Stimulated activated CD4-positive, alpha-beta T cell treated with anti-CD3 and anti-CD28 coated beads, Interleukin-12 subunit alpha, Interleukin-12 subunit beta, amount 100 ng/mL, for 4 hours (primary cell): ENCODE measurements at places on chromosomes 12 and 14.

DNA sequence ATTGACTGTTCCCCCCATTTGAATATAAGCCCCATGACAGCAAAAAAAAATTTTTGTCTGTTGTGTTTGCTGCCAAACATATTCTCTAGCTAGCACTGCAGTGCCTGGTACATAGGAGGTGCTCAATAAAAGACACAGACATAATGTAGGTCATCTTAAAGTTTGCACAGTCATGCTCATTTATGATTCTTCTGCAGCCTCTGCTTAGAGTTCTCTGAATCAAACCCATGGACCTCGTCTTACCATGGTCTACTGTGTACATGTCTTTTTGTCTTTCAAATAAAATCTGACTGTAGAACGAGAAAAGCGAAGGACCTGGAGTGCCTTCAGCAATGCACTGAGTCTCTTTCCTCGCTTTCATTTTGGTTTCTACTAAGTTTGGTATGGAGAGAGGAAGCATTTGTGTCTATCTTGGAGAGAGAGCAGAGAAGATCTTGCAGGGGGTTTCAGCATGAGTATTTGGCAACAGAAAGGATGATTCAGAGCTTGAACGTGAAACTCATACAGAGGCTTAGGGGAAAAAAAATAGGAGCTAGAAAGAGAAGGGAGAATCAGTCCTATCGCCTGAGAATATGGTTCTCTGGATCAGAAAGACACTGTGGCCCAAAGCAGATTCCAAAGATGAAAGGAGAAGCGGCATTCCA lies 38.8 kb upstream of the TMCC3 start:
- DNase-seq = no peak

GRCh38 chr12:56029666-56030293 lies 8.9 kb downstream of the IKZF4 start:
- no peak for DNase-seq

- DNase-seq = no peak
These were observed 458.8 kb downstream of the GLT1D1 start for GRCh38 chr12:129312048-129312447.

GRCh38 chr14:68034896-68035295 lies 215.3 kb downstream of the RAD51B start:
- DNase-seq = no peak

GRCh38 chr12:130356222-130356621 lies 18.5 kb downstream of the PIWIL1 start:
- no peak for DNase-seq

DNA sequence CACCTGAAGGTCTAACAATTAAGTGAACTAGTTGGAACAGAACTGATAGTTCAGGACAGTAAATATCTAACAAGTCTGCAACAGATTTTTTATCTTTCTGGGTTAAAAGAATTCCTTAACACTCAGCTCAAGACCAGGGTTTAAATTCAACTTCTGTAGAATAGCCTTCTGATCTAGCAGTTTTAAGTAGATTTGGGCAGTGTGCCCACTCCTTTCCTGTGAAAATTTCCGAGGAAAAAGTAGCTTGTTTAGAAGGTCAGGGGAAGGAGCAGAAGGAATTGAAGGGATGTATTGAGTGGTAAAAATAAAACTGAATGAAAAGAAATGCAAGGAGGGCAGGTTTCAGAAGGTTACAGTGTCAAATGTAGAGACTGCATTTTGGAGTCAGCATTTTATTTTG lies 45.8 kb downstream of the ATL1 start:
- DNase-seq = no peak

- DNase-seq = no peak
These were observed 28.4 kb downstream of the LRTM2 start for GRCh38 chr12:1848745-1849144.

DNA sequence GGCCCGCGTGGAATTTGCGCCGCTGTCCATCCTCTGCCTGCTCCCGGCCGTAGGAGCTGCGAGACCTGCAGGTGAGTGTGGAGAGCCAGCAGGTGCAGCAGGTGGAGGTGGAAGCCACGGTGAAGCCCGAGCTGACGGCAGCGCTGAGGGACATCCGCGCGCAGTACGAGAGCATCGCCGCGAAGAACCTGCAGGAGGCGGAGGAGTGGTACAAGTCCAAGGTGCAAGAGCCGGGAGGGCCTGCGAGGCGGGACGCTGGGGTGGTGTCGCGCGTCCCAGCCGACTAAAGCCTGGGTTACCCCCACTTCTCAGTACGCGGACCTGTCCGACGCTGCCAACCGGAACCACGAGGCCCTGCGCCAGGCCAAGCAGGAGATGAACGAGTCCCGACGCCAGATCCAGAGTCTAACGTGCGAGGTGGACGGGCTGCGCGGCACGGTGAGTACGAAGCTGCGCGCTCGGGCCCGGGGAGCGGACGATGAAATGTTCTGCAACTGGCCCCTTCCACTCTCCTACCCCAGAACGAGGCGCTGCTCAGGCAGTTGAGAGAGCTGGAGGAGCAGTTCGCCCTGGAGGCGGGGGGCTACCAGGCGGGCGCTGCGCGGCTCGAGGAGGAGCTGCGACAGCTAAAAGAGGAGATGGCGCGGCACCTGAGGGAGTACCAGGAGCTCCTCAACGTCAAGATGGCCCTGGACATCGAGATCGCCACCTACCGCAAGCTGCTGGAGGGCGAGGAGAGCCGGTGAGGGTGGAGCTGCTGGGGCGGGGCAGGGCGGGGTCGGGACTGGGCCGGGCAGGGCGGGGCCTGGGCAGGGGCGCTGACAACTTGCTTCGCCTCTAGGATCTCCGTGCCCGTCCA lies 2.1 kb downstream of the PRPH start:
- peak; percentile 27 for DNase-seq

- DNase-seq = no peak
These were observed 38.5 kb upstream of the FGF6 start for GRCh38 chr12:4483885-4484823.

DNA sequence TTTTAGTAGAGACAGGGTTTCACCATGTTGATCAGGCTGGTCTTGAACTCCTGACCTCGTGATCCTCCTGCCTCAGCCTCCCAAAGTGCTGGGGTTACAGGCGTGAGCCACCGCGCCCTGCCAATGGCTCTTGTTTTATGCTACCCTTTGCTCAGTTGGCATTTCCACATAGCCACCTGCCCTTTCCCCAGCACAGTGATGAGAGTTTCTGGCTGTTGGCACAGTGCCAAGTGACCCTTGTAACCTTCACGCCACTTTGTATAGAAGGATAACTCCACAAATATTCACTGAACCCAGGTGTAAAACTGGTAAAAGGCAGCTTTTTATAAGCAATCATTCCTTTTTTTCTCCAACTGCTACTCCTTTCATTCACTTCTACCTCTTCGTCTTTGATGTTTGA lies 18.5 kb upstream of the CCDC175 start:
- DNase-seq = no peak

GRCh38 chr12:98232753-98233390 lies 282.5 kb upstream of the TMPO start:
- DNase-seq = no peak

- DNase-seq = no peak
These were observed 61.5 kb downstream of the NT5DC3 start for GRCh38 chr12:103779410-103780092.

- DNase-seq = no peak
These were observed 30.1 kb upstream of the CAND1 start for GRCh38 chr12:67239061-67239460.

DNA sequence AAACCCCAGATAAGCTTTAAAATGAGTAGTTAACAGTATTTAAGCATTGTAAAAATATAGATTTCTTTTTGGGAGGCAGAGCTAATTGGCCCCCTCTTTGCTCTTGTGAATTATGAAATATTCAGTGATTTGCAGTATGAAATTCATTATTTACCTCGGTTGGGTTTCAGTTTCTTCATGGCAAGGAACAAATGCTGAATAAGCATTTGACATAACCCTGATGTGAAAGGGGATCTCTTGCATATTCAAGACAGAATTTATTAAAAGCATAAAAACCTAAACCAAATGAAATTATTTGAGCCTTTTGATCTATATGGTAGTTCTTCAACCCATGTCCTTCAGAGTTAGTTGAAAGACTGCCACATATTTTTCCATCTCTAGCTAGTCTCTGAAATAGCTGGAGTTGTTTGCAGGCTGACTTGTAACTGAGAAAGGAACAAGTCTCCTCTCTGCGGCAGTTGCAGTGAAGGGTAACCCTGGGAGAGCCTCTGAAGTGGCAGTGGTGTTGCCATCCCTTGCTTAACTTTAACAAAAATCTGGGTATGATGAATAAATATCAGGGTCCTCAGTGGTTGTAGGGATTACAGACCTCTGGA lies 690 bp downstream of the AKAP6 start:
- DNase-seq = no peak

DNA sequence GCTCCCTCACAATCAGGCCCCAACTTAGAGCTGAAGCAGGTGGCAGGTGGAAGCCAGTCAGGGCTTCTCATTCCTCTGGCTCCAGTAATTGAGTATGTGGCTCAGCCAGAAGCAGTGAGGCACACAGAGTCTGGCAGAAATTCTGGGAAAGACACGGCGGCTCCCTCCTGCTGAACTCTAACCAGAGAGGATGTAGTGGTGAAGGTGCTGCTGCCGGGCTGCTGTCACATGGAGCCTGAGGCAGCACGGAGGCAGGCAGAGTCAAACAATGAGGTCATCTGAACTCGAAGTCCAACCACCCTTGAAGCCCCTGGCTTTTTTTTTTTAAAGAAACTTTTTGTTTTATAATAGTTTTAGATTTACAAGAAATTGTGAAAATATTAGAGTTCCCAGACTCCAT lies 33.4 kb upstream of the SMOC1 start:
- DNase-seq = no peak

GRCh38 chr14:94979891-94980290 lies 177.4 kb downstream of the DICER1 start:
- no peak for DNase-seq

DNA sequence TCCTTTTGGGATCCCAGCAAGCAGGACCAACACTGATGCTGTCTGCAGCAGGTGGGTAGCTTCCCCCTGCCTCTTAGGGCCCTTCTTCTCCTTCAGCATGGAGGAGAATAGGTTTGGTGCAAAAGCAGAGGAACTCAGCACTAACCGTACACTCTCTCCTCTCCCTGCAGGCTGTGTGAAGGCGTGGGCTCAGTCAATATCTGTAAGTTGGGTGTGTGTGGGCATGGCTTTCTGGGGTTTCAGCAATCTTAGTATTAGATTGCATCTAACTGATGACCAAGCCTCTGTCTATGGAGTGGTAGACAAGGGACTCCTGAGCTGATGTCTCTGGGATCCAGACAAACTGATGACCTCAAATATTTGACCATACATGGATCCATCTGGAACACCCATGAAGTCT lies 14.3 kb downstream of the KRT85 start:
- no peak for DNase-seq

DNA sequence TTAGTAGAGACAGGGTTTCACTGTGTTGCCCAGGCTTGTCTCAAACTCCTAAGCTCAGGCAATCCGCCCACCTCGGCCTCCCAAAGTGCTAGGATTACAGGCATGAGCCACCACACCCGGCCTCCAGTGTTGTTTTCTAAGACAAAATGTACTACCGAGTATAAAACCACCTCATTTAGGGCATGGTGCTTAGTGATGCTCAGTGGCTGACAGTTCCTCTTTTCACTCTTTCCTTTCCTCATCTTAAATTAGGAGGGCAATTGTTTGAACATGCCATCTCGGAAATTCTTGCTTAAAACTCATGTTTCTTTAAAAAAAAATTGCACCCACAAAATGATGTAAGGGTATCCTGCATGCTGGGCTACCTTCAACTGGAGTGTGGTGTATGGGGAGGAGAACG lies 89.0 kb downstream of the RFX4 start:
- DNase-seq = no peak

DNA sequence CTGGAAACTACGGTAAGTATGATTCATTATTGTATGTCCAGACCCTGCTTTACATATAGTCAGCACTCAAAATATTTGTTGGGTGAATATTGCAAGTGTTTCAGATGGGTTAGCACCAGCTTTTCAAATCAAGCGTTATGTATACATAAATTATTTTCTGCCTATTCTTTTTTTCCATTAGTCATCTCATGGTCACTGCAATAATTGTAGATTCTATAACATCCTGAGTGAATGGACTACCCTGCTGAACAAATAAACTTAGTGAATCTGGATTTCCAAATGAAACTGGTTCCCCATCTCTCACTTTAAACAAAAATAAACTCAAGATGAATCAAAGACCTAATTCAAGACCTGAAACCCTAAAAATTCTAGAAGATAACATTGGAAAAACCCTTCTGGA lies 152.3 kb downstream of the DIO2 start:
- no peak for DNase-seq
